Bone marrow (tissue), 2 donors: ENCODE measurements at places on chromosomes 5 and 9.

DNA sequence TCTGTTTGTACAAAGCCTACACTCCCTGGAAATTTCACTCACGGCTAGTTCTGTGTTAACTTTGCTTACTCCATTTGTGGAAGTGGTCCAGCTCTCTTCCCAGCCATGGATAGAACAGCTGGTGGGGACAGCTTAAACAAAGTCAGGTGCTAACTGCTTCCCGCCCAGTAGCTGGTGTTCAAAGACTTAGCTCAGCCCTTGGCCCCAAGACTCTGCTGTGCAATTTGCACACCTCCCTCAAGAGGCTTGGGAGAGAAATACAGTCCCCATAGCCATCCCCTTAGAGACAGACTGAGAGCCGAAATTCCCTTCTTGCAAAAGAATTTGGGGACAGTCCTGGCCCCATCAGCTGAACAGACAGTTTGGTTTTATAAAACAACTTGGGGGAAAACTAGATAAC is 73.8 kb upstream of the RAI14 start:
- DNase-seq = no peak

- DNase-seq = no peak
Measured at GRCh38 chr5:156186760-156187159, 140.2 kb upstream of the SGCD start.

DNA sequence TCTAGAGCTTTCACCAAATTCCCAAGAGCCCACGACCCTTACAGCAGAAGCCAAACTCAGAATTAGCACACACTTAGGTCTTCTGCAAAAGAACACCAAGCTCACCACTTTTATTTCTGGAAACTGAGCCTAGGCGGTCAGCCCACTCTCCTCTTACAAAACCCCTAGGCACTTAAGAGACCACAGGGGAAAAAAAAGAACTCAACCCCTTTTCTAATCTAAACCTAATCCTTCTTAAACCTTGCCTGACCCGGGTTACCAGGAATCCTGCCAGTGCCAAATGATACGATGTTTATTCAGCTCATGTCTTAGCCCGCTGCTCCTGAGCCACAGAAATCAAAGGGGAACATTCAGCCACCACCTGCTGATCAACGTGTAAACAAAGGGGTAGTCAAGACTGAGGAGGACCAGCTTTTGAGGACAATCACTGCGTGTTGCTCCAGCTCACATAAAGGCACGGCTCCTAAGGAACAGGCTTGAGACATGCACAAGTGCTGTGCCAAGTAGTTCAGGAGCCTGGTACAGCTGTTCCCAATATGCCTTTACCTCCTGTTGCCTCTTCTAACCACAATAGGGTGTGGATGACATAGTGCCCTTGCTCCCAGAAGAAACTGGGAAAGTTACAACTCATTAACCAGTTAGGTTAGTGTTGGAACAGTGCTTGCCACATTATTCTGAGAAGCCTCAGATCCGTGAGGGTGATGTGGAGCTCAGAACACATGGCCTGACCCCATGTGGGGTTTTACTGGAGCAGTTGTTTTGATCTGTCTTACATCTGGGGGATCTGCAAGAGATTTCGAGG is 49.3 kb downstream of the ZFAND5 start:
- no peak for DNase-seq

- DNase-seq = peak; percentile 68
Measured at GRCh38 chr9:113578882-113579282, 115.4 kb downstream of the RGS3 start.

DNA sequence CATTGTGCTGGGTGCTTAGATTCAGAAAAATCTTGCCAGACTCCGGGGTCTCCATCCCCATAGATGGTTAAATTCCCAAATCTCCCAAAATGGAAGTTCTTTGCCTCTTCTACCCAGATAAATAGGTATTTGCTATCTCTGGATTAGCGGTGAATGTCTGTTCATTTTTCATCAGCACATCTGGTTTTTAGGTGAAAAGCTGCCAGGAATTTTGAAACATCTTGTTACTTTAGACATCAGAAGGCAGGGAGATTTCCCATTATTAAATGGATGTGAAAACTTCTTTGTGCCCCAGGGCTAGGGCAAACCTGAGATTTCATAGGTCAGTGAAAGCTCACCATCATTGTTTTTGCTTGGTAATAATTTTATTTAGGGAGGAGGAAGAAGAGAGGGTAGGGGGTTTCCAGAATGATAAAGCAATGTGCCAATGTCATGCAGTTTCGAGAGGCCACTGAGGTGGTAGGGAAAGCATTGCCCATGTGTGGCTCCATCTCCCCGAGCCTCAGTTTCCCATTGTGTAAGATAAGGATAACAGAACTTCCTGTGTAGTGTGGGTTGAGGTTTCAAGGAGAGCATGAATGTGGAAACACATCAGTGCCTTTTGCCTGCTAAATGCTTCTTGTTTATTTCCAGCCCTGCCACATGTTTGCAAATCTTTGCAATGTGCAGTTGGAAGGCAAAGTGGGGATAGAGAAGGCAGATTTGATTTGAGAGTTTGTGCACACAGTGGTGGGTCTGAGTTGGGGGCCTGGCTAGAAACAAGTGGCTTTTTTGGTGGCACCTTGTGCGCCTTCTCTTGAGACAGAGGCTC is 147.2 kb upstream of the KLF4 start:
- no peak for DNase-seq

DNA sequence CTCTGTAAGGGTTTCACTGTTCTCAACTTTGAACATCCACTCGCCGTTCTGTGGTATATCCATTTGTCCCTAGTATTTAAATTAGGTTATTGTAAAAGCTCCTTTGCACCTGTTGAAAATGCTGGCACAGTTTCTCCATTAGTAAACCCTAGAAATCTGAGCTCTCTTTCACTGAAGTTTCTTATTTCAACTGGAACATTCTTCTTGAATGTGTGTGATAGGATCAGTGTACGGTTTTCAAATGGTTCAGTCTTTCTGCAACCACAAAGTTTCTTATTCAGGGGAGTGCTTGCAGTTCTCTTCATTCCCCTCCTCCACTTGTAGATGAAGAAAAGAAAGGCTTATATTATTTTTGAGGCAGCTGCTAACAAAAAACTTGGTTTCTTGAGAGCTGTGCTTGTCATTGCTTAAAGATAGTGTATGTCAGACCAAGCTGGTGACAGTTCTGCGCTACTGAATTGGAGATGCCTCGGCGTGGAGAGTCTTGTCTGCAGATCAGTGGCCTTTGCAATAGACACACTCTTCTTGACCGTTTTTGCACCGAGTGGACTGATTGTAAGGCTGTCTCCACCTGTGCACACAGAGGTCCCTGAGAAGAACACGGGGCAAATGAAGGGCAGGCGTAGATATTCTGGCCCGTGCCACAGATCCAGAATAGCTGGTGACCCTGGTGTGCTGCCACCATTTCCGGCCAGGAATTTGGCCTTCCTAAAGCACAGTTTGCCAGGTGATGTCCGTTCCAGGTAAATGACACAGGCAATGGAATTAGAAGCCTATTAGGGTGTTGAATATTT is 102.2 kb downstream of the TRIO start:
- DNase-seq = no peak

GRCh38 chr5:5523066-5523505 is 100.6 kb downstream of the ICE1 start:
- peak; percentile 77 for DNase-seq

DNA sequence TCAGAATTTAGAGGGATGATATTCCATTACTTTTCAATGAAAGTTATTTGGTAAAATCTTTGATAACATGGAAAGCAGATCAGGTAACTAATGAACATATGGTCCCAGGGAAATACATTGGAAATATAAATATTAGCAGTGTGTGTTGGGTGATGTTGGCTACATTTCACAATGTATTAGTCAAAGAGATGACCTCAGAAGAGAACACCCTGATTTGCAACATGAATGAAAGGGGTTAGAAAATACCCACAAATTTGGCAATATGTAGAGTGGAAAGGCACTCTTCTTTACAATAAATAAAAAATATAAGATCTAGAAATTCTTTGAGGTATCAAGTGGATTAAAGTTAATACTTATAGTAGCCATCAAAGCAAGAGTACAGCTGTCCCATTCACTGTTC is 606.7 kb downstream of the PSAT1 start:
- DNase-seq = no peak

- no peak for DNase-seq
Measured at GRCh38 chr9:77183581-77183980, 6.2 kb downstream of the VPS13A start.

- peak; percentile 80 for DNase-seq
Measured at GRCh38 chr9:121498150-121498486, 1.5 kb downstream of the GGTA1 start.

DNA sequence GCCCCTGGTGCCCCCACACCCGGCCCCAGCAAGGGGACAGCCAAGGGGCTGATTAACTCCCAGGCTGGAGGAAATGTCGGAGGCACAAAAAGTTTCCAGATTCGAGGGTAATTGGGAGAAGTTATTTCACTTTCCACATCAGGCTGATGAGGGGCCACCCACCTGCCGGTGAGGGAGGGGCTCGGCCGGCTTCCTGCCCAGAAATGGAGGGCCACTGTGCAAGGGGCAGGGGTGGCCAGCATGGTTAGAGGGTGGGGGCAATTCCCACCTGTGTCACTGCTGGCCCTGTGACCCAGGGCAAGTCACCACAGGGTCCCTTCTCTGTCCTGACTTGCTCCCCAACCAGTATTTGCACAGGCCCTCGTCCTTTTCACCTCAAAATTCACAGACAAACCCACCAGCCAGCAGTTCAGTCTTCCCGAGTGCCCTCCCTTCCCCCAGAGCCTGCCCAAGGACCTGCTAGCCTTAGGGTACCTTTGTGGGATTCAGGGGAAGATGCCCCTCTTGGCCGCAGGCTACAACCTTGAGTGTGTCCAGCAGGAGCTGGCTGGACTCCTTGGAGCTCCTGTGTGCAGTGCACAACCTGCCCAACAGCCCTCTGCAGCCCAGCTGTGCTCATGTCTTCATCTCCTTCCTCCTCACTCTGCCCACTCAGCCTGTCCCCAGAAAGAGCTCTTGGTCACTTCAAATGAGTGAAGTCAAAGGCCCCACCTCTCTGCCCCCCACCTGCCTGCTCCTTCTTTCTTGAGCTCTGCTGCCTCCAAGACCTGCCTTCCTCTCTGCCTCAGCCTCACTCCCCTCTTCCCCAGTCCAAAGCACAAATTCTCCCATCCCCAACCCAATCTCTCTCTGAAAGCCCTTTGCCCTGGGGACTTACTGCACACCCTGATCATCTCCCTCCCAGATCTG is 130.5 kb downstream of the BARX1 start:
- DNase-seq = no peak

DNA sequence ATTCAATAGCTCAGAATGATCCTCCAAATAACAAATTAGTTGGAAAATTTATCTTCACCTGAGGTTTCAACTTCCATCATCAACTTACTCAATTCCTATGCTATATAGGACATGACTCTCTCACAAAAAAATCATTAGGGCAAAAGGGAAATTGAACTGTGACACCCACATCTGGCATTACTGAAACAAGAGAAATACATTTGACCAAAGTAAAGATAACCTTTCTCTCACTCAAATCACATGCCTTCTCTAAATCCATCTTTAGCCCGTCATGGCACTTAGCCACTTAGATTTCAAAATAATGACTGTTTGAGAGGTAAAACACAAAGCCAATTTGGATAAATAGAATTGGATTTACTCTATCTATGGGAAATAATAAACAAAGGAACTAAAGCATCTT is 126.4 kb downstream of the ADAMTS6 start:
- no peak for DNase-seq

GRCh38 chr9:113416149-113416721 is 5.7 kb downstream of the C9orf43 start:
- DNase-seq = peak; percentile 25

DNA sequence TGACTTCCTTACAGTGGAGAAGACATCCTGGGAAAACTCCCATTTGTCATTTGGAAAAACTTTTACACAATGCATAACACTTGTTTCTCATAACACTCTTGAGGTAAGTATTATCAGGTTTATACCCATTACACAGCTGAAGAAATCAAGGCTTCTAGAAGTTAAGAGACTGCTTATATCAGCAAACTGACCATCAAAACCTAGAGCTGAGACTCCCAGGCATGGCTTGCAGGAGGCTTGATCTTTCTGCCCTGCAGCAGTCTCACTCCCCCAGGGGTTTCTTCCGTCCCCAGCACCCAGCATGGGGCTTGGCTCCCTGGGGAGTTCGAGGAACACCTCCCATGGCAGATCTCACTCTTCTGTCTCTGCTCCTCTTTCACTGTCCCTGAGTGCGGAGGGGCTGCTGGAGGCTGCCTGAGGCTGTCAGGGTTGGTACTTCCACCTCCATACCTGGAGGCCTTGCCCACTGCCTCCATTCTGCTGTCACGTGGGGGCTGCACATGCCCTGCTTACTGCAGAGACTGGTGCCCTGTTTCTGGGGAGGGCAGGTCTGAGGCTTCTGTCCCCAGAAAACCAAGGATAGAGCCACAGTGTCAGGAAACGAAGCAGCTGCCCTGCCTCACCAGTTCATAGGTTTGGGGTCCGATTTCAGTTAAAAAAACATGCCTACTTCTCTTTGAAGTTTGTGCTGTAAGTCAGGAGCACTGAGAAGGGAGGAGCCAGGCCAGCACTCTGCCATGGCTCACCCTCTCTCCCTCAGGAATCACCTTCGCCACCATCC is 202.5 kb downstream of the PAX5 start:
- no peak for DNase-seq

DNA sequence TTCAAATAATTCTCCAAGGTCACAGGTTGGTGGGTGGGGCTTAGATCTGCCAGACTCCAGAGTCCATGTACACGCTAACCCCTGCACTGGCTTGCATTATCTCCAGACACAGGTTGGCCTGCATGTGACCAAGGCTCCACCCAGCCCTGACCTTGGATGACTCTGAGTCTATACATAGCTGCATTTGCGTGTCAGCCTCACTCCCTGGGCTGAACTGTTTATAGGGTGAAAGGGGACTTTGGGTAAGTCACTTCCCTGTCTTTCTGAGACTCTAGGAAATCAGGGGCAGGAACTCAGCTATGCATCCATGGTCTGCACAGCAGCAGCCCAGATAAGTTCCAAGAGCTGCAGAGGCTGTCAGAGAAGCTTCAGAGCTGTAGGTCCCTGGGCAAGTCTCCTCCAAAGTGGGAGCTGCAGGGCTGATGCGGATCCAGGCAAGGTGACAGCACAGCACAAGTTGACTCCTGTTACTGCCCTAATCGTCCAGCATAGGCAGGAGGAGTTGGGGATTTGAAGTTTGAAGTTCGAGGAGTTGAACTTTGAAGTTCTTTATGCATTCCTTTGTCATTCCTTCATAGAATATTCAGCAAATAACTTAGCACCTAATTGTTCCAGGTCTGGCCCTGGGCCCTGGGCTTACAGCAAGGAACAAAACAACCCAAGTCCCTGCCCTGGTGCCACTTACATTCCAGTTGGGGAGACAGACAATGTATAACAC is 53.4 kb downstream of the SLC22A5 start:
- no peak for DNase-seq

DNA sequence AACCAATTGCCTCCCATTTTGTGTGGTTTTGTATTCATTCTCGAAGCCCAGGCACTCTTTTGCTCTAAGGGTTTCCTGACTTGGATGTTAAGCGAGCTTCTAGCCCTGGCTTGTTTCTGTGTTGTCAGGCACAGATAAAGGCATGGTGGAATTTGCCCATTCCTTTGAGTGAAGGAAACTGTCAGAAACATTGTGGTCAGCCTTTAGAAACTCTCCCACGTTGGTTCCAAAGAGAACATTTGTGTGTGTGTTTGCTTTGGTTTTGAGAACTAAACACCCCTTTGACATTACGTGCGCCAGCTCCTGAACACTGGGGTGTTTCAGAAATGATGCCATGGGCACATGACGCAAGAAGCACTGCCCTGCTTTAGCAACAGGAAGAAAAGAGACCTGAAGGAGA is 320.9 kb downstream of the NTRK2 start:
- no peak for DNase-seq

- no peak for DNase-seq
Measured at GRCh38 chr9:13974891-13975290, 339.1 kb downstream of the NFIB start.

- DNase-seq = no peak
Measured at GRCh38 chr5:33229216-33229615, 211.5 kb upstream of the TARS1 start.

- no peak for DNase-seq
Measured at GRCh38 chr9:38026021-38026809, 42.8 kb downstream of the SHB start.
